ENCODE measurements at places on chromosomes 5 and 9.

DNA sequence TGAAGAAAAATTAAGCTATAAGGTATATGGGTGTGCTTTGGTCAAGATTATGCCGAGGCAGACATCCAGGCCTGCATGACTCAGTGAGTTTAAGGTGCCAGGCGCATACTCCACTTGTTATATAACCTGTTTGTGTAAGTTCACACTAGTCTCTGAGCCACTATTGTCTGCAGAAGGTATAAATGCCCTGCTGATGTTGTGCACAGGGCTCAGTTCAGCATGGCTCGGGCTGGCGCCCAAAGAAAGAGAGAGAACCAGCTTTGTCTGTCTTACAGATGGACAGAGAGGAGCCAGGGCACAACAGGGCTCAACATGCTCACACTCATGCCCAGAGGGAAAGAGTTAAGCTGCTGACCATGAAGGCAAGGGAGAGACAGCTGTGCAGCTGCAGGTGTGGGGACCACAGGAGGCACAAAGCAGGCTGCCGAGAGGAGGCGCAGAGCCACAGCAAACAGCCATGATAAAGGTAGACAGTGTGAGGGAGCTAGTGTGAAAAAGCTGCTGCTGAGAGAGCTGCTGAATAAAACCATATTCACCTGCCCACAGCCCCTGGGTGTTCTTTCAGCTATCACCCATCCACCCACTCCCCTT, 1587.6 kb upstream of the C9orf72 start:
- no peak for DNase-seq

DNA sequence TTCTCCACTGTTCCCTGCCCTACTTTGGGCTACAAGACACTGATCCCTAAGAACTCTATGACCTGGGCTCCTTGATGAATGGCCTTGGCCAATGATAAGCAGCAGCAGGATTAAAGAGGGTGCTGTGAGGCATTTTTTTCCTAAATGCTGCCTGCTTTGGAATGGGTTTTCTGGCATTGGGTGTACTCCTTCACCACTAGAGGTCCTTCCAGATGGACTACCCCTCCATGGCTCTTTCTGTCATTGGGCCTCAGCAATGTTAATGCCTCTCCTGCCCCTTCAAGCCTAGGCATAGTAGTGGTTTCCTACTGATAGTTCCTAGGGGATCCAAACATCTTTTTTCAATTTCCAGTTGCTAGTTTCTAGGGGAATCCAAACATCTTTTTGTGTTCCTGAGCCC, 319.3 kb upstream of the RPS23 start:
- DNase-seq = no peak

DNA sequence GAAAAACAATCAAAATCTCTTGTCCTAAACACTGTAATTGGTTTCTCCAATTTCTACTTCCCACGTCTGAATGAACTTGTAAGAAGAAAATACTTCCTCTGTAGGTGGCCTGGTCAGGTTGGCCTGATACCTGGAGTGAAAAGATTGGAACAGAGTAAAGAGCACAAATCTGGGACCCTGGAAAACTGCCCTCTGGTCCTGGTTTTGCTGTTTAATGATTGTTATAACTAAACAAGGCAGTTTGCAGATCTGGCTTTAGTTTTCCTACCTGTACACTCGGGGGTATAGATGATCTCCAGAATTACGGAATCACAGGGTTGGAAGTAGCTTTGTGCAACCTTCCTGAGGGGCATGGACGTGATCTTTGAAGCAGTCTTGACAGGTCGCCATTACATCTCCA, 67.6 kb downstream of the ZSWIM6 start:
- DNase-seq = no peak

- DNase-seq = no peak
These were observed 24.8 kb downstream of the GPR107 start for GRCh38 chr9:130078547-130078946.

DNA sequence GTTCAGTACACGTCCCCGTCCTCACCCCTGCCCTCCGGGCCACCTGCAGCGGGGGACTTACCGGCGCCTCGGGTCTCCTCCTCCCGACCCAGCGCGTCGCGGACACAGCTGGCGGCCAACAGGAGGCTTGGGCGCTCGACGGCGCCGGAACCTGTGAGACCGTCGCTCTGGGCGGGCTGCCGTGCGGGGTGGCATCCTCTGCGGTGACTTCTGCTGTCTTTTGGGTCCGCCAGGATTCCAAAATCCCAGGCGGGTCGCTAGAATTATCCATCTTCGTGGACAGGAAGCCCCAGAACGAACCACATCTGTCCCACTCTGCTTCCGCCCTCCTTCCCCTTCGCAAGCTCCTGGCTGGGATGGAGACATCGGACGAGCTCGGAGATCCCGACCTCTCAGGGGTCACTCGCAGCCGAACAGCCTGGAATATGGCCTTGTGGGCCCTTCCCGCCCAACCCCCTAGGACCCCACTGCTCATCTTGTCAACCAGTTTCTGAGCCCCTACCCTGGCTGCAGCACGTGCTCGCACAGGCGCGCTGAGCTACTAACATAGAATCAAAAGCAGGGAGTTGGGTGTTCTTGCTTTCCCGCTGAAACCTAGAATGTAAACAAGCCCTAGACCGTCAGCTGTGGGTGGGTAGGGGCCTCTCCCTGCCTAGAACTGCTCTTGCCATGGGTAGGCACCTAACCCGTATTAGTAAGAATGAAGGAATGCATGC, 947 bp upstream of the MARCHF3 start:
- no peak for DNase-seq

- no peak for DNase-seq
These were observed 409.2 kb downstream of the CSNK1G3 start for GRCh38 chr5:123921193-123921592.

GRCh38 chr9:89882930-89883361, 278.1 kb downstream of the GADD45G start:
- no peak for DNase-seq

All from brain microvascular endothelial cell (primary cell).